ENCODE measurements at places on chromosomes 6 and 20.
A peak's percentile ranks its signal among the peaks of the same experiment; 100 is the strongest.

GRCh38 chr6:110484321-110484720, 7.9 kb upstream of the SLC22A16 start:
- no peak for DNase-seq

DNA sequence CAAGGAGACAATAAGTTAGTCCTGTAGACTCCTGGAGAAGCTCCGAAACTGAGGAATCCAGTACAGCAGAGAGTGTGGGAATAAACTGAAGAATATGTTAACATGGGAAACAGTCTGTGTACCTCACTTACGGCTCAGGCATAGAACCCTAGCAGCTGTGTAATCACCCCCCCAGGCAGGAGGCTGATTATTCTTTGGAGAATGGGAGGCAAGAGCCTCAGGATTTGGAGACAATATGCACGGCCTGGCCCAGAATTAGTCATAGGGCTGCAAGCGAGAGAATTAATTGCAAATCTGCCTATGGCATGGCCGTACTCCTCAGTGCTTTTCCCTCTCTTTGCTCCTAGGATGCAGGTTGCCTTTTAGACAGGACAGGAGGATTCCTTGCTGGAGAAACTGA, 27.5 kb upstream of the FYN start:
- DNase-seq: no peak

- no peak for DNase-seq
Observed at GRCh38 chr6:82437701-82438100, 74.1 kb downstream of the TPBG start.

- no peak for DNase-seq
Observed at GRCh38 chr6:100163035-100163434, 169.0 kb upstream of the MCHR2 start.

GRCh38 chr20:41339957-41340326, 679 bp upstream of the LPIN3 start:
- DNase-seq: peak; percentile 65

- no peak for DNase-seq
Observed at GRCh38 chr20:46126440-46127056, 8.4 kb downstream of the CD40 start.

DNA sequence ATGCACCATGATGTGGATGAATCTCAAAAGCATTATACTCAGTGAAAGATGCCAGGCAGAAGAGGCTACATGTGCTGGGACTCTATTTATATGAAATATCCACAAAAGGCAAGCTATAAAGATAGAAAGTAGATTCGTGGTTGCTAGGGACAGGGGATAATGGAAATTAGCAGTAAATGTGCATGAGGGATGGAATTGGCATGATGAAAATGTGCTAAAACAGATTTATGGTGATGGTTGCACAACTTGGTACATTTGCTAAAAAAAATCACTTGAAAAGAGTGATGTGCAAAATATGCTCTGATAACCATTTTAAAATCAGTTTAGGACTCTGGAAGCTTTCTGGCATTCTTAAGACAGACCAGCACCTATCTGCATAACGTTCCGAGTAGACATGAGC, 61.6 kb downstream of the ALDH8A1 start:
- no peak for DNase-seq

- DNase-seq: no peak
Observed at GRCh38 chr6:164114051-164114450, 699.5 kb downstream of the QKI start.

GRCh38 chr6:3352678-3353077, 93.9 kb downstream of the PSMG4 start:
- DNase-seq: no peak

DNA sequence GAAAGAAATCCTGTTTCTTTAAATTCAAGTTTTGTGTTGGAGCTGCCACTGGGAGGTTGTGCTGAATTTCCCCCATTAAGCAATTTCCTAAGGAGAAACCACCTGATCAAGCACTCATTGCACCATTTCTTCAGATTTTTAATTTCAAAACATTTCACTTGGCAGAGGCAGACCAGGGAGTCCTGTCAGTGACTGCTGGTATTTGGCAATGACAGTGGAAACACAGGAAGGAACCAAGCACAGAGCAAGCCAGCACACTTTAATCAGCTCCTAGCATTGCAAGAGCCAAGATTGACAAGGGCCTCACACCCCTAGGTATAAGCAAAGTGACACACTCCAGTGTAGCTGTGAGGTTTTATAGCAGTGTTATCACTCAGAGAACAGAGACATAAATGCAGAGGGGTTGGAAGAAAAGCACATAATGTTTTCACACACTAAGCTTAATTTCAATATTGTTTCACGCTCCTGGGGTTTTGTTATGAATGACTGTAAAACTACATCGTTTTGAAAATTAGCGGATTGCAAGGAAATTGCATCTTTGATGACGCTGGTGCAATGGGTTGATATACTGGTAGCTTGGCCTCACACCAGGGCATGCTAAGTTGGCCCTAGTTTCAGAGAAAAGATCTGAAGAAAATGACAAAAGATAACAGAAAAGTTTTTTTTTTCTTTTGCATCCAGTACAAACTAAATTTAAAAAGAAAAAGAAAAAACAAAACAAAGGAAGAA, 768.4 kb downstream of the TFAP2A start:
- no peak for DNase-seq

GRCh38 chr20:62141397-62142251, 1.6 kb downstream of the PSMA7 start:
- DNase-seq: no peak

GRCh38 chr6:5025911-5026819, 22.3 kb upstream of the RPP40 start:
- peak; percentile 14 for DNase-seq

GRCh38 chr6:107319906-107320530, 139.3 kb downstream of the PDSS2 start:
- DNase-seq: no peak

GRCh38 chr20:3757268-3757667, 10.3 kb downstream of the ADISSP start:
- no peak for DNase-seq

DNA sequence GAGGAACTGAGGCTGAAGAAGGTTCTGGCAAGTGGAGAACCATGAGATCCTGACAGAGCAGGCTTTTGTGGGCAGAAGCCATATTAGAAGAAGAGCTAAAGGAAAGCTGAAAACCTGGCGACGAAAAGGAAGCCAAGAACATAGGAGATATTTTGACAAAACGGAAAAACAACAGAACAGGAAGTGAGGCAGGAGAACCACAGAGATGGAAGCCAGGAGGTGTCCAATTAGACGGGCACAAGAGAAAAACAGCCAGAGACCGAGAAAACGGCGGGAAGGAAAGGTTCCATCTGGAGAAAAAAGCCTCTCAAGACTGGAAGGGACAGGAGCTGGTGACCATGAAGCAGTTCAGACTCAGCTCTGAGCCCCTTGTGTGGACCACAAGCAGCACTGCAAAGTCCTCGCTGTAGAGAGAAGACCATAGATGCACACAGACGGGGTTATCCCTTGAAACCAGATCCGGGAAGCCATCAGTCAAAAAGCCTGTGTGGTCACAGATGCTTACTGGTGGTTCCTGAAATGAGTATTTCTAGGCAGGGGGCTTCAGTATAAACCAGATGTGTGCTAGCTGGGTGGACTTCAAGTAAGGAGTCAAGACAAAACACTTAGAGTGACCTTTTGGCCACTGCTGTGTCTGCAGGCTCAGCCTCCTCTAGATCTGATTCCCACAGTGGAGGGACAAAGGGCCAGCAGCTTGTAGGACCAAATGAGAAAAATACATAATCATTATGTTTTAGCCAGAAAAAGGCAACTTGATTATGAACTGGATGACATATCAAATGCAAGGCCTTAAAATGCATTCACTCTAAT, 30.7 kb downstream of the SSR1 start:
- DNase-seq: no peak

- DNase-seq: no peak
Observed at GRCh38 chr6:121492536-121492935, 57.1 kb downstream of the GJA1 start.

- no peak for DNase-seq
Observed at GRCh38 chr6:18187701-18188100, 32.5 kb downstream of the KDM1B start.

GRCh38 chr6:108635505-108636226, 74.9 kb downstream of the FOXO3 start:
- no peak for DNase-seq

- no peak for DNase-seq
Observed at GRCh38 chr6:15905488-15906419, 223.1 kb upstream of the MYLIP start.

- no peak for DNase-seq
Observed at GRCh38 chr6:1400126-1400850, 10.9 kb downstream of the FOXF2 start.
